ENCODE measurements at places on chromosomes 5 and 9. TPM values are rescaled to one million over a fixed set of nuclear protein-coding genes. Genes with fewer than 3 reads are reported as not detected.

DNA sequence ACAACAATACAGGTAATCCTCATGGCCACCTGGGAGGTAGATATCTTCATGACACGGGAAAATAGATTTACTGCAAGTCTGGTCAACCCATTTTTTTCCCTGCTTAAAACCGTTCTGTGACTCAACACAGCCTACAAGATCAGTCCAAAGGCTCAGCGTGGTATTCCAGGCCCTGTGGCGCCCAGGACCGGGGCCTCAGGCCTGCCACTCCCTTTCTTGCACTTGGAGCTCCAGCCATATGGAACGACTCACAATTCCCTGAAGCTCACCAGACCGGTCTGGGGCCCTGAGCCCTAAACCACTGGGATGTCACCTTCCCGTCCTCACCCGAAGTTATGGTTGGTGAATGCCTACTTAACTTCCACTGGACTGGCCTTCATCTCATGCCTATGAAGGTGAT lies 6.5 kb upstream of the MLANA start:
- no peak for DNase-seq

DNA sequence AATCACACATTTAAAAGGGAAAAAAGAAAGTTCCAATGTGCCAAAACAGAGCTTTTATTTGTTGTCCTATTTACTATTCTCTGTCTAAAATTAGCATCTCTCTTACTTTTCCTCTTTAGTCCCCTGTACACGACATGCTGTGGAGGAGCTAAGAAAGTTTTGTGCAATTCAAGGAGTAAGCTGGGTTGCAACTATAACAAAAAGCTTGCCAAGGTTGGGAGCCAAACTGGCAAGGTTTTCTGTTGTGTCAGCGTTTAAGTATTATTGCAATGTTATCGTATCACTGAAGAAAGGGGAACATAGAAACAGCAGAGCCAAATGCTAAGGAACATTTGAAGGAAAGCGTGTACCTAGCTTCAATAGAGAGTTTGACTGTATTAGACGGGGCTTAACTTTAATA lies 680.8 kb downstream of the CETN3 start:
- no peak for DNase-seq

GRCh38 chr5:145971108-145971507 lies 34.7 kb downstream of the SH3RF2 start:
- no peak for DNase-seq

CARD9 gene
- 0.34 TPM for total RNA-seq

- DNase-seq: no peak
Measured at GRCh38 chr9:113375057-113376023, 1.4 kb downstream of the HDHD3 start.

- no peak for DNase-seq
Measured at GRCh38 chr5:133317558-133317957, 265.7 kb downstream of the HSPA4 start.

- DNase-seq: no peak
Measured at GRCh38 chr9:128253140-128253990, 22.4 kb downstream of the GOLGA2 start.

DNA sequence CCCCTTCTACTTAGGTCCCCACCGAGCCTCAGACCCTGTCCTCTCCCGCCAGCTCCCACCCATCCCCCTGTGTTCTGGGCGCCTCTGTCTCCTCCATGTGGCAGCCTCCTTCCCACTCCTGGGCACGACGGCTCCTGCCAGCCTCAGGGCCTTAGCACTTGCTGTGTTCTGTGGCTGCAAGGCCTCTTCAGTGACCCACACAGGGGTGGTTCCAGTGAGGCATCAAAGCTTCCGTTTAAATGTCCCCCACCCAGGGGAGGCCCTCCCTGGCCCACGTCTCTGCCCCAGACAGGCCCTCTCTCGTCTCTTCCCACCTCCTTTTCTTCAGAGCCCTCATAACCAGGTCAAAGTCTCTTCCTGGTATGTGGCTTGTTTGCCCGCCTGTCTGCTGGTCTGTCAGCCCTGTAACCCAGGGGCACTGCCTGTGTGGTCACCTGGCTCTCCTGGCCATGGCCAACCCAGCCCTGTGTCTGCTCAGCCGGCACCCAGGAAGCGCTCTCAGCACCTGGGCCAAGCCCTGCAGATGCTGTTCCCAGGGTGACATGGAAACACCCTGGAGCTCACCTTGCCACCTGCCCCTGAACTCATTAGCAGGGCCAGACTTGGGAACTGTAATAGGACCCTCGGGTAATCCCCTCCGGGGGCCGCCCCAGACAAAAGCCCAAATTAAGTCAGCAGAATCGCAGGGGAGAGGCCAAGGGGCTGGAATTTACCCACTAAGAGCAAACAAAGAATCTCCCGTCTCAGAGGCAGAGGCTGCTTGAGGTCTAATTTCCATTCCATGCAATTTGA lies 33.7 kb downstream of the LHX3 start:
- no peak for DNase-seq

AQP3 gene
- 0.51 TPM for total RNA-seq

GRCh38 chr5:35816881-35817521 lies 39.7 kb upstream of the IL7R start:
- no peak for DNase-seq

Measured in dermis blood vessel endothelial cell (primary cell).